ENCODE measurements at places on chromosomes 3 and 15.

- no peak for DNase-seq
Observed at GRCh38 chr3:137792626-137793271, 28.6 kb downstream of the SOX14 start.

GRCh38 chr3:25170021-25170420 is 258.0 kb upstream of the RARB start:
- DNase-seq: no peak

DNA sequence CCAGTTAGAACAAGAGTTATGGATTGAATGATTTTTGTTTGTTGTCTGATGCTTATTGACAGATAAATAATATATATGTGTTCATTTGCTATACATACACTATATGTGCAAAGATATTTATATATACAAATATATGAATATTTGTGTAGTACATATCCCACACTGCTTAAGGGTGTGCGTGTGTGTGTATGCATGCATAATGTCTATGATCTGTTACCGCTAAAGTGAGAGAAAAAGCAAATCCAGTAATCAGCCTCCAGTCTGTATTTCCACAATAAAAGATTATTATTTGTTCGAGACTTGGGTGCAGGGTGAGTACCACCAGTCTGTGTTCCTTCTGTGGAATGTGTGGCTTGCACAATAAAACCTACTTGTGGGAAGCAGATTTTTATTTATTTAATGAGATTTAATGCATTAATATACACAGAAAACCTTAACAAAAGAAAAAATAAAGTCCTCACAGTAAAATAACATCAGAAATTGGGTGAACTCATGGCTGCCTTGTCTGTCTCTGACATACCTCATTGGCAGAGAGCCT is 366.0 kb upstream of the TBL1XR1 start:
- DNase-seq: no peak

- no peak for DNase-seq
Observed at GRCh38 chr3:30776186-30776815, 118.2 kb downstream of the GADL1 start.

DNA sequence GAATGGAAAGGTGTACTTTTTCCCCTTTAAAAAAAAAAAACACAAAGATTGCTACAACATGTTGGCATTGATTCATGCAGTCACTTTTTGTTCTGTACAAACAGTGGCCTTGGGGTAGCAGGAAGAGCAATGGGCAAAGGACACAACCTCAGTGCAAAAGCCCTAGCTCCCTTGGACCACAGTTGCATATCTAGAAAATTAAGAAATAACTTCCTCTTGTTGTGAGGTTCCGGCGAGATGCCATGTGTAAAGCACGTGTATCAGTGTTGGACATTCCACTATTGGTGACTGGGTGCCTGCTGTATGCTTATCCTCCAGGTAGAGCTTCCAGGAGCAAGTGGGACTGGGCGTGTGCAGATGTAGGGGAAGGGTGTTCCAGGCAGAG is 164.5 kb downstream of the THSD4 start:
- no peak for DNase-seq

- DNase-seq: no peak
Observed at GRCh38 chr15:52144656-52145178, 32.1 kb upstream of the BCL2L10 start.

- no peak for DNase-seq
Observed at GRCh38 chr3:36991923-36992805, 767 bp downstream of the EPM2AIP1 start.

- DNase-seq: no peak
Observed at GRCh38 chr3:102053375-102053989, 204.2 kb downstream of the NFKBIZ start.

GRCh38 chr15:63367390-63367789 is 14.3 kb downstream of the CA12 start:
- no peak for DNase-seq

GRCh38 chr3:22245811-22246583 is 495.0 kb upstream of the ZNF385D start:
- DNase-seq: no peak
